Heart left ventricle (tissue), 16 donors: ENCODE measurements at places on chromosomes 11 and 22.
A peak's percentile ranks its signal among the peaks of the same experiment; 100 is the strongest.

GRCh38 chr11:120715239-120715638 is 203.7 kb downstream of the GRIK4 start:
- H3K4me3 ChIP-seq, result peak overlapping the region; percentile 24
- H3K27ac ChIP-seq, result no peak overlapping the region
- DNase-seq, result no peak
- H3K27me3 ChIP-seq, result no peaks in the 10 kb centered on the region

DNA sequence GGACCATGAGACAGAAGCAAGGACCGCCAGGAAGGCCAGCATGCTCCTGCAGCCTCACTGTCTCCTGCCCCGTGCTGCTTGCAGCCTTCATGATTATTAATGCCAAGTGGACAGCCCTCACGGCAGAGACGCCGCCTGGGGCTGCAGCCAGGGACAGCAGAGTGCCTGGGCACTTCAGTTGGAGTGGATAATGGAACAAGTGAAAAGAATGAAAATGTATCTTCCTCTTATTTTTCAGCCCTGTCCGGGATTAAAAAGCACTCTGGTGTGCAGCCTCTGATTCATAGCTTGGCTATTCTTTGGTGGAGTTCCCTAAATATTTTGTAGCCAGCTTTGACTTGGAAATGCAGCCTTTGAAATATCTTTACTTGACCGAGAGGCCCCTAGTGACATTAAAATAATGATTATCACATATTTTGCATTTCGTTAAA is 1404.2 kb downstream of the BRD1 start:
- no peak for DNase-seq
- H3K4me1 ChIP-seq, result no peaks in the 10 kb centered on the region
- H3K4me3 ChIP-seq, result no peak overlapping the region

- H3K27me3 ChIP-seq, result no peaks in the 10 kb centered on the region
- no peaks in the 10 kb centered on the region for H3K36me3 ChIP-seq
- no peak for DNase-seq
- no peaks in the 10 kb centered on the region for H3K4me1 ChIP-seq
Measured at GRCh38 chr11:115161876-115162275, 342.3 kb downstream of the CADM1 start.

GRCh38 chr22:43510281-43511070 is 98.7 kb downstream of the MPPED1 start:
- no peak for DNase-seq
- no peak overlapping the region for H3K4me3 ChIP-seq
- H3K36me3 ChIP-seq, result no peaks in the 10 kb centered on the region
- H3K27me3 ChIP-seq, result no peaks in the 10 kb centered on the region
- H3K27ac ChIP-seq, result no peak overlapping the region

DNA sequence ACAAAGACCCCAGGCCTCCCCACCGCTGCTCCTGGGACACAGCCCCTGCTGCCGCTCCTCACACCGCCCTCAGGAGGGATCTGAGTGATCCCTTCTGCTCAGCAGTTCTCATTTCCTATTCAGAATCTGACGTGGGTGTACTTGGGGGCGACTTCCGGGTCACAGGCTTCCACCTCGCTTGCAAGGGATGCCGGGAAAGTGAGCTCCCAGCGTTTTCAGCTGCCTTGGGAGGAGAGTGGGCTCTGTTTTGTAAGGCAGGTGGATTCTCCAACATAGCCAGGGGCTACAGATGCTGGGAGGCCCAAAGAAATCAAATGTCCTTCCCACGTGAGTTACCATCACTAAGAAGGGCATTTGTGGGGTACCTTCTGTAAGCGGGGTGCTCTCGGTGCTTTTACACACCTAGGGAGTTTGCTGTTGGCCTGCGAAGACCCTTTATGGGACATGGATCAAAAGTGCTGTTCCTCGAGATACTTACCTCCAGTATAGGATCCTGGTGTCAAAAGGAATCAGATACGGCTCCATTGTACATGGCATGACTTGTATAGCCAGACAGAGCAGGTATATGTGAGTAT is 9.7 kb upstream of the LRRC10B start:
- no peaks in the 10 kb centered on the region for H3K27me3 ChIP-seq
- H3K4me1 ChIP-seq, result peaks cover 15% of the 10 kb centered on the region
- H3K4me3 ChIP-seq, result no peak overlapping the region
- H3K36me3 ChIP-seq, result no peaks in the 10 kb centered on the region

GRCh38 chr22:50267591-50268390 is 2.4 kb downstream of the MAPK11 start:
- H3K4me1 ChIP-seq, result peaks cover 44% of the 10 kb centered on the region
- no peak overlapping the region for H3K27ac ChIP-seq
- peak; percentile 69 for DNase-seq

DNA sequence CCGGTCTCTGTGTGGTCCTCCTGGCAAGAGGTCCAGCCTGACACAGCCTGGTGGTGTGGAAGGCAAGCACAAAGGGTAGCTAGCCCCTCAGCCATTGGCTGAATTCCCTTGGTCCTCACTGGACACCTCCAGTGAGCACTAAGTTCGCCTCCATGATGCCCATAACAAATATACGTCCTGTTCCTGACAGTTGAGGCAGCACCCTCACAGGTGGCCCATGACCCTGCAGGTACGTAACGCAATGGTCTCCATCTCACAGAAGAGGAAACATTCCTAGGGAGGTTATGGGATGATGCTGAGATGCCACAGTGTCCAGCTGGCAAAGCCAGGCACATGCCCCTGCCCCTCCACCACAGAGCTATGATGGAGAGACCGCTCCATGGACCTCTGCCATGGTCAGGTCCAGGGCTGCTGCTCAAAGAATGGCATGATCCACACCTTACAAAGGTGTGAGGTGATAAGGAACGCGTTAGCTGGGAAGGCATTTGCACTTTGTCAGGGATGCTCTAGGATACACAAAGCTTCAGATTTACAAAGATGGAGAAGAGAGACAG is 1.4 kb upstream of the GNAZ start:
- no peaks in the 10 kb centered on the region for H3K36me3 ChIP-seq
- peaks cover 25% of the 10 kb centered on the region for H3K4me1 ChIP-seq
- H3K27ac ChIP-seq, result no peak overlapping the region
- no peaks in the 10 kb centered on the region for H3K27me3 ChIP-seq
- DNase-seq, result no peak
- no peak overlapping the region for H3K4me3 ChIP-seq

DNA sequence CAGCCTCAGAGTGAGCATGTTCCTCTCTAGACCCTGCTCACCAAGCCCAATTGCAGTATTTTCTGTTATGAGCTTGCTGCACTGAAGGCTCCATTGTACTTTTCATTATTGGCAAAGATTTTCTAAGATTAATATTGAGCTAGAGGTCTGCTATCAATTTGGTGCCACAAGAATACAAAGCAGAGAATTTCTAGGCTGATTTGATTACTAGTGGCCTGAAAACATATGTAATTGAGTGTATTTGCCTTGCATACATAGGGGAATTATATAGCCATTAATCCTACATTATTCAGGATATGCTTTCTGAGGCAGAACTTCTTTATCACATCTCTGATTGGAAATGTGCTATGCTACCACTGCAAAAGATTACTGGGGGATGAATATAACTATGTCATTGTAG is 322.9 kb upstream of the ZC3H12C start:
- no peak for DNase-seq
- H3K4me3 ChIP-seq, result no peak overlapping the region
- H3K27ac ChIP-seq, result no peak overlapping the region
- H3K27me3 ChIP-seq, result no peaks in the 10 kb centered on the region

DNA sequence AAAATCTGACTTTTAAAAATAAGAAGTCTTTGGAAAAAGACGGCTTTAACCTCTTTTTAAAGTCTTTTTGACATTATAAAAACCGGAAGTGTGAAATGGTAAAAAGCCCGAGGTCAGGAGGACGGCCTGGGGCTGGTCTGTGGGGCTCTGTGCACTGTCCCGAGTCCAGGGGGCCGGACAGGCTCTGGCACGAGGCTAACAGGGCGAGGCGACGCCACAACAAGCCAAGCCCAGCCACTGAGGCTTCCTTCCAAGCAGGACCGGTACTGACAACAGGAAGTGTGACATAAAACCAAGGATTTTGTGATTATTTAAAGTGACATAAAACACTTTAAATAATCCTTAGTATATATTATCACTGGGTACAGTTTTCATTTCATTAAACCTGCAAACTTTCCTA is 39.2 kb downstream of the BRD1 start:
- peak; percentile 84 for DNase-seq
- peak overlapping the region; percentile 69 for H3K27ac ChIP-seq
- H3K4me1 ChIP-seq, result peaks cover 65% of the 10 kb centered on the region
- no peaks in the 10 kb centered on the region for H3K27me3 ChIP-seq
- H3K36me3 ChIP-seq, result peaks cover 58% of the 10 kb centered on the region

DNA sequence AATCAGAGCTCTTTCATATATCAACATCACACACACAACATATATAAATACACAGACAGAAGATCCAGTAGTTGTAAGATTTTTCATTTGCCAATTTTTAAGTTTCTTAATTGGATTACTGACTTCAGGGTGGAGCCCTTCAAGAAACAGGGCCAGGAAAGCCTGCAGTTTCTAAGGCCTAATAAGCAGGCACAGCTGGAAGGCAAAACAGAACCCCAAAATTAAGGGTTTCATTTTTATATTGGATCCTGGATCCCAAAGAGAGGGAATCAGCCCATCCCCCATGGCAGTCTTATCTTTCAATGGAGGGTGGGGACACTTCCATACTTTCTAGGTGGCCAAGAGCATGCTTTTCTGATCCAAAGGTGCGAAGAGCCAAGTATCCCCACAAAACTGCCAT is 4.7 kb upstream of the C1QTNF6 start:
- H3K27ac ChIP-seq, result no peak overlapping the region
- DNase-seq, result no peak
- H3K36me3 ChIP-seq, result no peaks in the 10 kb centered on the region
- peaks cover 56% of the 10 kb centered on the region for H3K4me1 ChIP-seq
- H3K27me3 ChIP-seq, result no peaks in the 10 kb centered on the region

DNA sequence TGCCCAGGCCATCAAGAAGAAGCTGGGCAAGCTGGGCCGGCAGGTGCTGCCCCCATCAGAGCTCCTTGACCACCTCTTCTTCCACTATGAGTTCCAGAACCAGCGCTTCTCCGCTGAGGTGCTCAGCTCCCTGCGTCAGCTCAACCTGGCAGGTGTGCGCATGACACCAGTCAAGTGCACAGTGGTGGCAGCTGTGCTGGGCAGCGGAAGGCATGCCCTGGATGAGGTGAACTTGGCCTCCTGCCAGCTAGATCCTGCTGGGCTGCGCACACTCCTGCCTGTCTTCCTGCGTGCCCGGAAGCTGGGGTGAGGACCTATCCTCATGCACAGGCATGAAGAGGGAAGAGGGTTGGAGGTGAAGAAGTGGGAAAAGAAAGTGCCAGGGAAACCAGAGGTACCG is 5.3 kb upstream of the NHERF4 start:
- H3K27ac ChIP-seq, result no peak overlapping the region
- no peaks in the 10 kb centered on the region for H3K27me3 ChIP-seq

DNA sequence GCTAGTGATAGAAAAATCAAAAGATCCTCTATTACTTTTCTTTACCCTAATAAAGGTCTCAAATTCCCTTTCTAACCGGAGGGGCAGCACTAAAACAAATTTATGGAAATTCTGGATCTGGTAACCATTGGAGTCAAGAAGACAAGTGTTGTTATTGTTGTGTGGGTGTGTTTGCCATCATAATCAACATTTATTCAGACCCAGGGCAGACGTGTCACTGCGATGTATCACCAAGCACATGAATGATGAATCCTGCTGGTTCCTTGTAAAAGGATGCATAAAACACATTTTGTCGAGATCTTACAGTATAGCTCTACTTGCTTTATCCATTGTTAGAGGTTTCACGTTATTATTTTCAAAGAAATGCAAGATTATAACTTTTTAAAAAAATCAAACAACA is 12.1 kb upstream of the FJX1 start:
- no peaks in the 10 kb centered on the region for H3K4me1 ChIP-seq
- H3K27ac ChIP-seq, result no peak overlapping the region
- H3K4me3 ChIP-seq, result no peak overlapping the region
- peaks cover 33% of the 10 kb centered on the region for H3K27me3 ChIP-seq

DNA sequence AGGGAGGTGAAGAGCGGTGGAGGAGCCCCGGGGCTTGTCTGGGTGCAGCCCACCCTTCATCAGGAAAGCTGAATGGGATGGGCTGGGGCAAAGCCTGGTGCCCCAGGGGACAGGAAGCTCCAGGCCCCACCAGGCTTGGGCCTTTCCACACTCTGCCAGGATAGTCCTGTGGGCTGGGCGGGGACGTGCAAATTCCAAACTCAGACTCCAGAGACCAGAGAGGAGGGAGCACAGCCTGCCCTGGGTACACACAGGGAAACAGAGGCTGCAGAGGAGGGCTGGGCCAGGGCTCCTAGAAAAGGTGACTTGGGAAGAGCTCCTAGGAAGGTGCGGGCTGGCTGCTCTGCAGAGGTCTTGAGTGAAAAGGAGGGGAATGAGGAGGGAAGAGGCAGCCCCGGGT is 124.7 kb downstream of the MED15 start:
- H3K27ac ChIP-seq, result no peak overlapping the region
- H3K4me1 ChIP-seq, result no peaks in the 10 kb centered on the region
- H3K27me3 ChIP-seq, result no peaks in the 10 kb centered on the region
- H3K36me3 ChIP-seq, result no peaks in the 10 kb centered on the region
- DNase-seq, result no peak

DNA sequence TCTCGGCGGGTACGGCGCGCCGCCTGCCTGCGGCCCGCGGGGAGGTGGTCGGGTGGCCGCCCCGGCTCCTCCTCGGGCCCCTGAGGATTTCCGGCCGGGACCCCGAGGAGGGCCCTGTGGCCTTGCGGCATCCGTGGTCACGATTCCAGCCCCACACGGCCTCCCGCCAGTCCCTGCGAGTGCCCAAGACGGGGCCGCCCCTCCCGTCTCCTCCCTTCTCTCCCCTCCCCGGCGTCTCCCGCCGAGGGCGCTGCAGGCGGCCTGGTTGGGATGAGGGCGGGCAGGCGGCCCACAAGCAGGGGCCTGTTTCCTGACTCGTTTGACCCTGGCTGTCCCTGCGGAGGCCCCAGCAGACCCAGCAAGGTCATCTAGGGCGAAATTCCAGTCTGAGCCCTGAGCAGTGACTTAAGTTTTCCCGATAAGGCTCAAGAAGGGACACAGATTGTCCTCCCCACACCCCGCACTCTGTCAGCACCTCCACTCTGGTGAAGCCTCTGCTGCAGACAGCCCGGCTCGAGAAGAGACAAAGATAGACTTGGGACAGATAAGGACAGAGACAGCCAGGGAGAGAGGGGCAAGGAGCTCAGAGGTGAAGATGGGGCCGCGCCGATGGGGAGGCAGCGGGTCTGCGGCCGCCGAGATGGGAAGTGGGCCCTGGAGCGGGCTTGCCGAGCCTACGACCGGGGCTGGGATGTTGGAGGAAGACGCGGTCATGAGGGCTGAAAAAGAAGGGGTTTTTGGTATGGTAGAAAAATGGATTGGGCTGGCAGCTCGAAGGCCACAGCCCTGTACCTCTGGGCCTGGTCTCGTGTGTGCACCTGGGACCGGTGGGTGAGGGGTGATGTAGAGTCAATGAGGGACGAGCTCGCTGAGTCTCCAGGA is 95.0 kb downstream of the SWAP70 start:
- DNase-seq, result peak; percentile 84
- no peaks in the 10 kb centered on the region for H3K27me3 ChIP-seq
- peaks cover 2% of the 10 kb centered on the region for H3K36me3 ChIP-seq
- H3K4me1 ChIP-seq, result peaks cover 28% of the 10 kb centered on the region
- peak overlapping the region; percentile 60 for H3K4me3 ChIP-seq

GRCh38 chr22:34055525-34056200 is 135.4 kb upstream of the LARGE1 start:
- H3K36me3 ChIP-seq, result no peaks in the 10 kb centered on the region
- no peak for DNase-seq
- H3K27me3 ChIP-seq, result no peaks in the 10 kb centered on the region

- H3K4me3 ChIP-seq, result no peak overlapping the region
- H3K27ac ChIP-seq, result no peak overlapping the region
- H3K27me3 ChIP-seq, result no peaks in the 10 kb centered on the region
Measured at GRCh38 chr11:67160872-67161783, 42.1 kb downstream of the KDM2A start.
